ENCODE measurements at places on chromosomes 6 and 20.

- DNase-seq = no peak
Measured at GRCh38 chr6:34384321-34385153, 7.9 kb downstream of the NUDT3 start.

- no peak for DNase-seq
Measured at GRCh38 chr20:58286729-58287128, 22.8 kb upstream of the RAB22A start.

GRCh38 chr6:137904822-137905617 is 38.0 kb downstream of the TNFAIP3 start:
- DNase-seq = peak; percentile 62

DNA sequence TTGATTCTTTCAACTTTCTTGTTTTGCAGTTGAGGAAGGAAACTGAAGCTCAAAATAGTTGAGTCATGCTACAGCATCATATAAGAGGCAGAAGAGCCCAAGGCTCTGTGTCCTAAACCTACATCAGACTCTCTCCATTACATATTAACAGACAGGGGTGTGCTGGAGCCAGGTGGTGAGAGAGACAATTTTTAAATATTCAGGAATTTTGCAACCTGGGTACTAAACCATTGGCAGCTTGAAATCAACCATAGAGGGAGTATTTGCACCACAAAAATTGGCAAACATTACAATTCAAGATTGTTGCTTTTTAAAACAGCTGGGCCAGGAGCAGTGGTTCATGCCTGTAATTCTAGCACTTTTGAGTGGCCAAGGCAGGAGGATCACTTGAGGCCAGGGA is 65.8 kb upstream of the SOX4 start:
- no peak for DNase-seq

- no peak for DNase-seq
Measured at GRCh38 chr6:30882759-30883684, 1.3 kb upstream of the DDR1 start.

- no peak for DNase-seq
Measured at GRCh38 chr6:109720311-109720710, 29.2 kb downstream of the FIG4 start.
